GM12865 (cell line): ENCODE measurements at places on chromosomes 4 and X.

DNA sequence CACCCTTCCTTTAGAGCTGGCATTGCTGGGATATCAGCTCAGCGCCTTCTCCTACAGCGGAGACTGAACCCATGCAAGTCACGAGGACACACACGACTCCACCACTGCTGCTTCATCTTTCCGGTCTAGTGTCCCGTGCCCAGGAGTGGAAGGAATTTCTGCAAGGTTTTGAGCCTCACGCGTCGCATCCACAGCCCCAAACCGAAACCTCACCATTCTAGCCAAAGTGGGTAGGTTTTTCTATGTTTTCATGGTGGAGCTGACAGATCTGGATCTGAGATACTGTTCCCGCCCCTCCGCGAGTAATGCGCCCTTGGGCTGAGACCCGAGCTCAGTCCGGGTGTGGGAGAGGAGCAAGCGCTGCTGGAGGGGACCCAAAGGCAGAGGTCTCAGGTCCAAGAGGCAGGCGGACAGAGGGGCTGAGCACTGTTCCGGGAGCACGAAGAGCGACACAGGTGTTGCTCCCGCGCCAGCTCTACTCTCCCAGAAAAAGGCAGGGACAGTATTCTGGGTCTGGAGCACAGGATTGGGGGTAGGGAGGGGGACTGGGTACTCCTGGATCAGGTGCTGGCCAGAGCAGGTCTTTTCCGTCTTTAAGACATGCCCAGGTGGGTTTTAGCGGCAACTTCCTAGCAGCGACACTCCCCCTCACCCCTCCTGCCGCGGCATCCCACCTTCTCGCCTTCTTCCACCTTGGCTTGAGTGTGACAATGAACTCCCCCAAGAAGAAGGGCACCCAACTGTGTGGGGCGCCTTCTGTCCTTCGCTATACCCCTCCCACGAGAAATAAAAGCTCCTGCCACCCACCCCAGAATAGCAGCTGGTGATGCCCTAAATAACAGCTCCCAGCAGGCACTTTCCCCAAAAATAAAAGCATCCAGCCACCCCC is 1.8 kb downstream of the EPHA5 start:
- no peak for DNase-seq

DNA sequence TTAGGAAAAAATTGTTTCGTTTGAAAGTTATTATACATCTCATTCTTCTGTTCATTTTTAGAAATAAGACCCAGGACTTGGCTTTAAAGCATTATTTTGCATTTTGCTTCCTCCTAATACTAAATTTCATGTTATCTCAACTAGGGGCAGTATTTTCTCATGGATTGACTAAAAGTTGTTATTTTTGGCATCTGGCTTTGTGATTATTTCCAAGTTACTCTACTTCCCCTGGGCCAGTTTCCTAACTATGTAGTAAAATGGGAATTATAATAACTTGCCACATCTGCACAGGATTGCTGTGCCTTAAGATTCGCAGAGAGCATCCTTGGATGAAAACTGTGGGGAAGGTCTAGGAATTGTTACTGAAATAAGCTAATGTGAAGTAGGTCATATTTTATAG is 3.0 kb downstream of the RBPJ start:
- DNase-seq = no peak

- DNase-seq = no peak
Observed at GRCh38 chr4:26583538-26583864, 383 bp upstream of the TBC1D19 start.

DNA sequence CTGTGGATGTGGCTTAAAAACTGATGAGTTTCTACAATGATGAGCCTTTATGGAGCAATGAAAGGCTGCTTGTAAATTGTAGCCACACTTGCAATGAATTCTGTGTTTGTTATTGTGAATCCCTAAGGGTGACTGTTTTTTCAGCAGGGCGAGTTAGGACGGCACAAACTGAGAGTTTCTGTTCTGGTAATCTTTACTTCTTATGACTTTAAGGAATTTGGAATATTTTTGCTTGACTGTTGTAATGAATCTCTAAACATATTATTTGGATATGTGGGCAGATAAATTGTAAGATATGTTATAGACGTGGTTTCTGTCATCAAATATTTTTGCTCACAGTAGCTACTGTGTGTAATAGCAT is 22.2 kb downstream of the RBPJ start:
- no peak for DNase-seq

- no peak for DNase-seq
Observed at GRCh38 chr4:46389301-46389775, 590 bp downstream of the GABRA2 start.

GRCh38 chr4:150358691-150359090 is 223.3 kb upstream of the MAB21L2 start:
- no peak for DNase-seq

GRCh38 chr4:74503580-74503979 is 58.6 kb downstream of the AREG start:
- DNase-seq = no peak

GRCh38 chrX:110804446-110804845 is 8.8 kb upstream of the CHRDL1 start:
- no peak for DNase-seq
